Stimulated activated CD4-positive, alpha-beta T cell treated with anti-CD3 and anti-CD28 coated beads, TNF-alpha, amount 100 ng/mL, for 48 hours (primary cell): ENCODE measurements at places on chromosomes 12 and 14.

DNA sequence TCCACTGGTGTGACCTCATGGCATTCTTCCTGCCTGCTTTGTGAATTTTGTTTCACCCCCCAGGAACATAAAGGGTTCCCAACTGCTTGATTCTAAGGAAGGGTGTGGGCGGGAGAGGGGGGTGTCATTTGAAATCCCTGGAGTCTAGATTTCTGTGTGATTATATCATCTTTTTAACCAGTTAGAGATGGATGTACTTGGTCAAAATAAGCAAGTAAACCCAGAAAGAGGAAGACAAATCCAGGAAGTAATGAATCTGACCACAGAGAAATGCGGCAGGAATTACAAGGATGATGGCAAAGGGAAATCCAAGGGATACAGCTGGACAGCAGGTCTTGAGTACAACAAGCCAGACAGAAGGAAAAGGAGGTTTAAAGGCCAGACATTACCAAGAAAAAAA, 38.9 kb downstream of the DMAC2L start:
- DNase-seq = no peak

GRCh38 chr14:47278233-47278842, 397.1 kb downstream of the MDGA2 start:
- peak; percentile 27 for DNase-seq

- DNase-seq = no peak
Measured at GRCh38 chr14:45400509-45400908, 147.5 kb upstream of the MIS18BP1 start.

DNA sequence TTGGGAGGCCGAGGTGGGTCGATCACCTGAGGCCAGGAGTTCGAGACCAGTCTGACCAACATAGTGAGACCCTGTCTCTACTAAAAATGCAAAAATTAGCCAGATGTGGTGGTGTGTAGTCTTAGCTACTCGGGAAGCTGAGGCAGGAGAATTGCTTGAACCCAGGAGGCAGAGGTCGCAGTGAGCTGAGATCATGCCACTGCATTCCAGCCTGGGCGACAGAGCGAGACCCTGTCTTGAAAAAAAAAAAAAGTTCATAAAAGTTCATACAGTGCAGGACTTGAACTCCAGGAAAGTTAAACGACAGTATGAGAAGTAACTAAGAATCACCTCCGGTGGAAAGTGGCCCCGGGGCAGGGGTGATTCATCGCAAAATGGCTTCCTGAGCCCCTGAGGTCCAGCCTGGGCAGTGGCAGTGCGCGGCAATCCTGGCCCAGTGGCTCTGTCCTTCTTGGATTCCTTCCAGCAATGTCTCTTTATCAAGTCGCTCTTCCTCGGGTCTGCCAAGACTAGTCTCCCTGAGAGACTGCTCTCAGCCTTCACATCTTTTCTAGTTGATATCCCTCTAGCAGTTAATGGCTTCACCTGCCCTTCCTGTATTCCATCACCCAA, 16.7 kb upstream of the MAP1LC3B2 start:
- no peak for DNase-seq

- no peak for DNase-seq
Measured at GRCh38 chr14:68407825-68408224, 385.0 kb downstream of the ZFP36L1 start.
